Muscle of arm (tissue), 14 donors: ENCODE measurements at places on chromosomes 7 and 10.

DNA sequence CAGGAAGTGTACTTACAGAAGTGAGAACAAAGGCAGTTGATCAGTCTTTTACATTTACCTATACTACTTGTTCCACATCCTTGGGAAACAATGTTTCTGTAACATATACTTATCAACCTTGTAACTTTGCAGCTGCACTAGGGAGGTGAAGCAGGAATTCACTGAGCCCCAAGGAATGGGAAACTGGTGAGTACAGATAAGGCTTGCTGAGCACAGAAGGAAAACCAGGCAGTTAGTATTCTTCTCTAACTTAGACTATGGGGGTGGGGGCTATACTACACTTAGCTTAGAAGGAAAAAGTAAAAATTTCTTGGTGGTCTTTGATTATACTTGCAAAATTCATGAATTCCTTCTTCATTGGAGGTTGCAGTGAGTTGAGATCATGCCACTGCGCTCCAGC, 6.9 kb upstream of the ZNF33A start:
- no peak for DNase-seq

GRCh38 chr10:30466445-30466844, 32.5 kb downstream of the MAP3K8 start:
- DNase-seq: no peak

- DNase-seq: no peak
Measured at GRCh38 chr7:76053461-76053860, 5.6 kb downstream of the MDH2 start.

- DNase-seq: no peak
Measured at GRCh38 chr10:13720699-13721098, 133.9 kb downstream of the PRPF18 start.

- DNase-seq: no peak
Measured at GRCh38 chr7:22992874-22993840, 20.8 kb downstream of the HYCC1 start.
